NCI-H1417 treated with DMSO at 0.1 percent for 48 hours (cell line): ENCODE measurements at places on chromosomes 1 and 21.

DNA sequence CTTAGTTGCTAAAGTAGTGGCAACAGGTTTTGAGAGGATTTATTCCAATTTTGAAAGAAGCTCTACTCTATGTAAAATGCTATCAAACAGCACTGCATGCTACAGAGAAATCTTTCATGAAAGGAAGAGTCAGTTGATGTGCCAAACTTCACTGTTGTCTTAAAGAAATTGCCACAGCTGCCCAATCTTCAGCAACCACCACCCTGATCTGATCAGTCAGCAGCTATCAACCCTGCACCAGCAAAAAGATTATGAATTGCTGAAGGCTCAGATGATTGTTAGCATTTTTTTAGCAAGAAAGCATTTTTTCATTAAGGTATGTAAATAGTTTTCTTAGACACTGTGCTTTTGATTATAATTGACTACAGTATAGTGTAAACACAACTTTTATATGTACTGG, 49.6 kb downstream of the SLC9C2 start:
- no peak for DNase-seq

- no peak for DNase-seq
These were observed 59.2 kb upstream of the SSX2IP start for GRCh38 chr1:84749427-84749826.

GRCh38 chr1:192862271-192862670, 53.4 kb downstream of the RGS2 start:
- DNase-seq = no peak

- DNase-seq = no peak
These were observed 175.9 kb upstream of the NR5A2 start for GRCh38 chr1:199851439-199852140.

GRCh38 chr1:193270996-193271395, 84.6 kb upstream of the B3GALT2 start:
- DNase-seq = no peak

DNA sequence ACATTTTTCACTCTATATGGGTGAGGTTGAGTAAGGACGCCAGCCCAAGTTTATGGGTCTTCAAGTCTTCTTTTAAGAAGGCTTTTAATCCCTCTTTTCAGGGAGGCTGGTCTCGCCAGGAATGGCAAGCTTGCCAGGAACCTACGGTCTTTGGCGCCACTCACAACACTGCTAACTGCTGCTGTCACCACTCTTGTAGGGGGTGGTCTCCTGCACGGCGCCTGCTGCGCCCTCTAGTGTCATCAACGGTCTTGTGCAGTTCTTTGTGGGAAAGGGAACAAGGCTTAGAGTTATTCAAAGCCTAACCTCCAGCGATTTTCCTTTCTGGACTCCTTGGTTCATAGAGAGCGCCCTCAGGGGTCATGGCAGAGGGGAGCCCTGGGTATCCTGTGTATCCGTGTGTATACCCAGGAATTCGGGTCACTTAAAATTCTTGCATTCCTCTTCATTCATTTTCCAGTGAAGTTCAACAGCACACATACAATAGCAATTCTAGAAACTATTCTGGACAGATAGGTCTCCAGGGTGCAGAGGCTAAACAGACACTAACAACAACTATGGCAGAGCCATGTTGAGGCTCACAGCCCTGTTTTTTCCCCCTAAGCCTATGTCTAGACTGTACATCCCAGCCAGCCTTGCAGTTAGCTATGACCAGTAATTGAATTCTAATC, 392.8 kb upstream of the CAMK1G start:
- no peak for DNase-seq

- no peak for DNase-seq
These were observed 4.8 kb upstream of the PDE9A start for GRCh38 chr21:42648606-42649005.

DNA sequence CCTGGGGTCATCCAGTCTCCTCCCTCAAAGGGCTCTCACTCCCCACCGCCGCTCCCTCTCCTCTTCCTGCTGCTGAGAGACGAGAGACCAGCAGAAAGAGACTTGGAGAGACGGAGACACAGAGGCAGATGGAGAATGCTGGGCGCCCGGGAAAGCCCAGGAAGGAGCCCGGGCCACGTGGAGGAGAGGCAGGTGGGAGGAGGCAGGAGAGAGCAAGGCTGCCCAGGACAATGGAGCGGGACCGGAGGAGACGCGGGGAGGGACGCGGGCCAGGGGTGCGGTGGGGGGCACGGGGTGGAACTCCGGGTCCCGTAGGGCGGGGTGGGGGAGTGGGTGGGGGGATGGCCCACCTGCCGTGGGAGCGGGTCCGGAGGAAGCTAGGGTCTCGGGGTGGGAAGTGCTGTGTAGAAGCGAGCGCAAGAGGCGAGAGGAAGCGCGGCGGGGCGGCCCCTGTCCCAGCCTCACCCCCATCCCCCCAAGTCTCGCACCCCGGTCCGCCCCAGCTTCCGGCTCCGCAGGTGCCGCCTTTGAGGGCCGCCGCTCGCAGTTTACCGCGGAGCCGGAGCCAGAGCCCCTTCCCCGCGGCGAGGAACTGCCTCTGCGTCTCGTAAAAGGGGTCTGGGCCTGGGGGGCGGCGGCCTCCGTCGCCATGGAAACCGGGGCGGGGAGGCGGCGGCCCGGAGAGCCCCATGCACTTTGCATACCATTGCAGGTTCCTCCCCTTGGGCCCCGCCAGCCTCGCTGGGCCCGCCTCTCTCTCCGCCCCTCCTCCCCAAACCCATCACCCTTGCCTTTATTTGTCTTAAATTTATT, 11.7 kb upstream of the EPHA2 start:
- no peak for DNase-seq
